ENCODE measurements at places on chromosomes 7 and 10.

DNA sequence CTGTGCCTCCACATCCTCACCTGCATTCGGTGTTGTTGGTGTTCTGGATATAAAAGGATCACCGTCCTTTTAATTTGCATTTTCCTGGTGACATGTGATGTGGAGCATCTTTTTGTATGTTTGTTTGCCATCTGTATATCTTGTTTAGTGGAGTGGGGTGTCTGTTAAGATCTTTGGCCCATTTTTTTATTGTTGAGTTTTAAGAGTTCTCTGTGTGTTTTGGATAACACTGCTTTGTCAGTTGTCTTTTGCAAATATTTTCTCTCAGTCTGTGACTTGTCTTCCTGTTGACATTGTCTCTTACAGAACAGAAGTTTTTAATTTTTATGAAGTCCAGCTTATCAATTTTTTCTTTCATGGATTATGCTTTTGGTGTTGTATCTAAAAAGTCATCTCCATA lies 38.5 kb downstream of the DYNC2I1 start:
- DNase-seq, result no peak

DNA sequence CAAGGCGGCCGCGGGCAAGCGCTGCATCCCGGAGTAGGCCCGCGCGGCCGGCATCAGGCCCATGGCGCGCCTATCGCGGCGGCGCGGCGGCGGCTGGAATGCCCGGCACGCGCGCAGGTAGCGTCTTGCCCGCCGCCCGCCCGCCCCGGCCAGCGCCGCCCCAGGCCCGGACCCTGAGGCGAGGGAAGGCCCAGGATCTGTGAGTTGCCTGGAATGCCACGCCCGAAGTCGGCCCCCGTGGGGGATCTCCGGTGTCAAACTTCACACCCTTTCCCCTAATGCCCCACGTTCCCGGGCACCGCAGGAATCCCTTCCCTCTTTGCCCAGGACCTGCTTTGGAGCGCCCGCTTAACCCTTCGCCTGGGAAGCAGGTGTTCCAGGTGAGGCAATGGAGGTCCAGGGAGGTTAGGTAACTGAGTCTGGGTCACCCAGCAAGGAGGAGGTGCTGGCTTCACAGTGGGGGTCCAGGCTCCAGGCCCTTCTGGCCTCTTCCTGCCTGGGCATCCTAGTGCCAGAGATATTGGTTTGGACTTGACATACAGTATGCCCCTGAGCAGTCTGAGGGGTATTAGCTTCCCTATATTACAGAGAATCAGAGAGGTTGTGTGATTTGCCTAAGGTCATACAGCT lies 138.1 kb downstream of the ARHGAP22 start:
- no peak for DNase-seq

DNA sequence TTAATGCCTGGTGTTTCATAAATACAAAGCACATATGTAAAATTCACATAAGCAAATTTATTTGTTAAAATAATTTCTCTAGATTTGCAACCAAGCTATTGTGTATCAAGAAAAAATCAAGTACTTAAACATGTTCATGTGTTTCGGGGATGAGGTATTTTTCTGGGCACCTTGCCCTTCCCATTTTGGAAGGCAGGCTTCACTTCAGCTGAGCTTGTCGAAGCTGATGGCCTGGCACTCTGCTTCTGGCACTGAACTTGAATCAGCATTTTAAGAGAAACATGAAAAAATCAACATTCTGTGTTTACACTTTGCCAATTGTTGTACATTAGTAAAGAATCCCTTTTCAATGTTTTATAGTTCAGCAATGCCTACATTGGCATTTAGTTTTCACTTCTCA lies 179.1 kb upstream of the STEAP4 start:
- no peak for DNase-seq

DNA sequence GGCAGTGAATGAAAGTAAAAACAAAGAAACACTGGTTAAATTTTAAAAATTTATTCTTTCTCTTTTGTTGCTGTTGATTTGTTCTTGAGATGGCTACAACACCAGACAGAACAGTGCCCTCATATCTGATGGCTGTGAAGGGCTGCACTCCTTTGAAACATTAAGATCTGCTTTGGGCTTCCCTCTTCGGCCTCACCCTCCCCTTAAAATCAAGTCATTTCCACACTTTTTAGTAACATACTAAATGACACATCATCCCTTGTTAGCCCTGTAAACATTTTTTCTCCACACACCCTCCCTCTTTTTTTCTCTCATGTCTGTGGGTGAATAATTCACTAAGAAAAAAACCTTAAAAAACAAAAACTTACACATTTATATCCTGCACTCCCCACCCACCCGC lies 16.4 kb downstream of the IRF5 start:
- DNase-seq, result no peak

- no peak for DNase-seq
Measured at GRCh38 chr7:141754939-141755338, 9.0 kb upstream of the TAS2R3 start.

GRCh38 chr10:46523119-46523961 lies 33.1 kb downstream of the GPRIN2 start:
- DNase-seq, result no peak

GRCh38 chr7:37916673-37917660 lies at the start of gene SFRP4:
SFRP4 (minus strand) TSS chr7:37916817; CDS start chr7:37916537, 280 bp downstream.
- DNase-seq, result no peak

GRCh38 chr10:8544500-8544899 lies 490.0 kb downstream of the GATA3 start:
- DNase-seq, result no peak

DNA sequence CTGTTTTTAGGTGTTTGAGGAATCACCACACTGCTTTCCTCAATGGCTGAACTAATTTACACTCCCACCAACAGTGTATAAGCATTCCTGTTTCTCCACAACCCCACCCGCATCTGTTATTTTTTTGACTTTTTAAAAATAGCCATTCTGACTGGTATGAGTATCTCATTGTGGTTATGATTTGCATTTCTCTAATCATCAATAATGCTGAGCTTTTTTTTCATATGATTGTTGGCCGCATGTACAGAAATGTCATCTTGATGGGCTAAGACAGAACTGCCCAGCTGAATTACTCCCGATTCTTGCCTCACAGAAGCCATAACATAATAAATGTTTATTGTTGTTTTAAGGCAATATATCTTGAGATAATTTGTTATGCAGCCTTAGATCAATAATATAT lies 93.1 kb upstream of the DKK1 start:
- no peak for DNase-seq

GRCh38 chr7:151459726-151460473 lies 20.0 kb upstream of the CRYGN start:
- DNase-seq, result no peak

DNA sequence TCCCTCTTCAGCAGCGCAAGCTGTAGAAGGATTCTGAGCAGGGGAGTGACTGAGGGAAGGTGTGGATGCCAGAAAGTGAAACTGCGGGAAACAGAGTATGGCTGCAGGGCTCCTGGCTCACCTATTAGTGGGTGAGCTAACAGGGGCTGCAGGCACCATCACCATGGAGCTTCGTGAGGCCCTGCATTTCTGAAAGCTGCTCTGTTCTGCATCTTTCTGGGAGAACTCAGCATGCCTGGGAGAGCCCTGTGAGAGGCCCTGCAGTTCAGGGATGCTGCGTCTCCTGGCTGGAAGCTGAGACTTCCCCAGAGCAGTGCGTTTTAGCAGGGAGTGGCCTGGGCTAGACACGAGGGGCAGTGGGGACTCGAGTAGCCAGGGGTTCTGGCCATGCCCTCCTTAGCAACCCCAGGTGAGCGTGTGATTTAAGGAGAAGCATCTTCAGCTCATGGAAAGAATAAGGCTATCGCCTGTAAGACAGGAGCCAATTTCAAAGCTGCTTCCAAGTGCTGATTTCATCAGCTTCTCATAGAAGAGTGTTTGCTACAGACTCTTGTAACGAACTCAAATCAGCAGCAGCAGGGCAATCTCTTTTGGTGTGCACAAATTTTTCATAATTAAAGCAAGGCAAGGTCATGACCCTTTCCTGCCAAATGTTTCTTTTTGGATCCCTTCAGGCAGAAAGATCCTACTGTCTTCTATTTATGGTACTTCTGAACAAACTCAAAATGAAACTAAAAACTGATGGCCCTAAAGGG lies 293.6 kb upstream of the ZNF32 start:
- DNase-seq, result no peak

GRCh38 chr10:61981460-61981859 lies 80.0 kb downstream of the ARID5B start:
- no peak for DNase-seq

DNA sequence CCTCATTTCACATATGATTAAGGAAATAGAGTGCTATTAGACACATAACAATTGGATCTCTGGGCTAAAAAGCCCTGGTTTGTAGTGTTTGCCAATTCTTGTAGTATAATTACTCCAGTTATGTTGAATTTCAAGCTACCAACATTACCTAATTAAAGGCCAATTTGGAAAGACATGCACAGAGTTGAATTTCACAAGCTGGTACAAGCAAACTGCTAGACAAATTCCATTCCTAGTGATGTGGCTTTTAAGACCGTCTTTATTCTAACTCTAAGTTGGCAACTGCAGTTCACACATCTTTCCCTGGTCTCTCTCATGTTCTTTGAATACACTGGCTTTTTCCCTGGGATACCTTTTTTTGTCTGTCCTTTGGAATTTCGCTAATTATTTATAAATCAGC lies 384.1 kb upstream of the CNTNAP2 start:
- DNase-seq, result no peak

- no peak for DNase-seq
Measured at GRCh38 chr10:10855151-10855581, 162.5 kb upstream of the CELF2 start.

DNA sequence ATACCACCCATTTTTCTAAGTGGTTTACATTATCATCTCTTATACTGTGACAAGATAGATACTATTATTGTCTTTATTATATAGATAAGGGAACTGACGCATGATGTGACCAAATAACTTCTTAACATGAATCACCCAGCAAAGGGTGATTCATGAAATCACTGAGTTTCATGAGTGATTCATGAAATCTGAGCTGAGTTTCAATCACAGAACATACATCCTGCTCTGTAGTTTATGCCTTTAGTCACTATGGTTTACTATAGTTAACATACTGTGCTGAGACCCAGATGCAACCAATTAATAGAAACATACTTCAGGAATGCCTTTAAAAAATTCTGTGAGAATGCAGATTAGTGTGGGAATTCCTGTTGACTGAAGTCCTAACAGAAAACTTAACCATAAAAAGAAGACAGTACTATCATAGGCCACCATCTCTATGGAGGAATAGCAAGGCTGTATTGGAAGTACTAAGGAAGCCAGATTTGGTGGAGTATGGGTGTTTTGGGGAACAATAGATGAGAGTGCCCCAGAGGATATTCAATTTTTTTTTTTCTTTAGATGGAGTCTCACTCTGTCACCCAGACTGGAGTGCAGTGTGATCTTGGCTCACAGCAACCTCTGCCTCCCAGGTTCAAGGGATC lies 43.1 kb upstream of the SEMA3A start:
- DNase-seq, result no peak

- DNase-seq, result no peak
Measured at GRCh38 chr7:42426163-42426562, 189.2 kb upstream of the GLI3 start.

DNA sequence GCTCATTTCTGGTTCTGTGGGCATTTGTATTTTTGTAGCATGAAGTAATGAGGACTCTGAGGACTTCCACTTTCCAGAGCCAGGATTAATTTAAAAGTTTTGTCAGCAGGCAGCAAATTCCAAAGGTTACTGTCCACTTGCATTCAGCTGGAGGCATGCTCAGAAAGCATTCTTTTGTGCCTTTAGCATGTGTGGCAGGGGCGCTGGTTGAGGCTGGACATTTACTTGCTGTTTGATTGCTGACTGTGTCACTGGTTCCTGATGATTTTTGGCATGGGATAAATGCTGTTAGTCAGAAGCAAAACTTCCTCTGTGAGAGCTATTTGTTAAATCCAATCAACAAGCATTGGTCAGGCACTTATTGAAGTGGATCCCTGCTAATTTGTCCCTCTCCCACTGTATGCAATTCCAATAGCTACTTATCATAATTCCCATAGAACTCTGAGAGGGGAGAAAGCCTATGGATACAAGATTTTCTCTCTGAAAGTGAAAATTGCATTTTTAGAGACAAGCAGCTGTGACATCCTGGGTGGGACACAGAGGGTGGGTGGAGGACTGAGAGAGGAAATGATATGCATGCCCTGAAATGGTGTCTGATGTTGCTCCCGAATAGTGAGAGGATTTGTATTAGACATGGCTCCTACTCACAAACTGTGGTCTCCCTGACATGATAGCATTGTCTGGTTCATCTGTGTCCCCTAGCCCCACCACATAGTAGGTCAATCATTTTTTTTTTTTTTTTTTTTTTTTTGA lies 161.2 kb upstream of the WDR11 start:
- no peak for DNase-seq

DNA sequence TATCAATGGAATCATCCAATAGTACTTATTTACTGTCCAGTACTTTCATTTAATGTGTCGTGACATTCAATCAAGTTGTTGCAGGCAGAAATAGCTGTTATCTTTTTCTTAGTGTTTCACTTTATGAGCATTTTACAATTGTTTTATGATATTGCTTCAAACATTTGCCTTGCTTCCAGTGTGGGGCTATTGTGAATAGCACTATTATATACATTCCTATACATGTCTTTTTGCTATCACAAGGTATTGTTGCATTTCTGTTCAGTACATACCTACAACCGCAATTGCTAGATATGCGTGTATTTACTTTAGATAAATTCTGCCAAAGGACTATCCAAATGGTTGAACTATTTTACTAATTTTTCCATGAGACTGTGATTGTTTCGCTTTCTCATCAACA lies 34.9 kb downstream of the CYP2C8 start:
- DNase-seq, result no peak

- no peak for DNase-seq
Measured at GRCh38 chr7:139328375-139328774, 12.8 kb upstream of the FMC1 start.

GRCh38 chr10:110241841-110242240 lies 34.4 kb downstream of the MXI1 start:
- no peak for DNase-seq

- DNase-seq, result no peak
Measured at GRCh38 chr10:38007991-38008390, 2.5 kb upstream of the ZNF33A start.

DNA sequence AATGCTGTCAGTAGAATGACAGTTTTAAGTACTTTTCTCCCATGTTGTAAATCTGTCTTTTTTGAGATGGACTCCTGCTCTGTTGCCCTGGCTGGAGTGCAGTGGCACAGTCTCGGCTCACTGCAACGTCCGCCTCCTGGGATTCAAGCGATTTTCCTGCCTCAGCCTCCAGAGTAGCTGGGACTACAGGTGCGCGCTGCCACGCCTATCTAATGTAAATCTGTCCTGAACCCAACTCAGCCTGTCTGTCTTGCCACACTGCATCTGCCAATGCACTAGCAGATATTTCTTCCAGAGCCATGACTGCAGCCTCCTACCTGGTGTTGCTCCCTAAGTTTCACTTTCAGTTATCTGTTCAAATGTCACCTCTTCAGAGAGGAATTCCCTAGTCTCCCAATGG lies 264.1 kb downstream of the PHF14 start:
- no peak for DNase-seq

- peak; percentile 52 for DNase-seq
Measured at GRCh38 chr7:158824028-158824427, 5.3 kb downstream of the ESYT2 start.

- no peak for DNase-seq
Measured at GRCh38 chr10:129524936-129525335, 57.9 kb downstream of the MGMT start.

GRCh38 chr10:78286186-78286585 lies 252.5 kb downstream of the RPS24 start:
- no peak for DNase-seq

GRCh38 chr10:129057856-129058663 lies 409.0 kb upstream of the MGMT start:
- DNase-seq, result peak; percentile 63

- DNase-seq, result no peak
Measured at GRCh38 chr10:94316560-94316959, 46.2 kb downstream of the NOC3L start.

GRCh38 chr10:127398140-127398970 lies 150.8 kb upstream of the NPS start:
- DNase-seq, result no peak

Measured in CD8-positive, alpha-beta memory T cell (primary cell).